Smooth muscle cell of the pulmonary artery (primary cell): ENCODE measurements at places on chromosomes 2 and 18. TPM values are rescaled to one million over a fixed set of nuclear protein-coding genes. Genes with fewer than 3 reads are reported as not detected.

Gene COL3A1
- 3,551 and 6,679 TPM in 2 replicates for total RNA-seq

Gene FMNL2
- total RNA-seq: 18.2 and 58.0 TPM in 2 replicates

Gene ZSWIM2
- total RNA-seq: 0.07 and 0.10 TPM in 2 replicates

Gene MAIP1
- total RNA-seq: 19.8 and 20.3 TPM in 2 replicates

Gene G6PC2
- not detected in 2 replicates for total RNA-seq
